Glutamatergic neuron (in vitro differentiated cells): ENCODE measurements at places on chromosomes 16 and 17.

- peak; percentile 61 for DNase-seq
Observed at GRCh38 chr16:84925092-84925772, 86.1 kb downstream of the ZDHHC7 start.

- DNase-seq, result no peak
Observed at GRCh38 chr17:42985225-42985624, 4.9 kb downstream of the RUNDC1 start.

- DNase-seq, result no peak
Observed at GRCh38 chr16:86322806-86323205, 187.5 kb upstream of the FOXF1 start.

GRCh38 chr16:24234737-24235136 lies 21.4 kb upstream of the CACNG3 start:
- no peak for DNase-seq

DNA sequence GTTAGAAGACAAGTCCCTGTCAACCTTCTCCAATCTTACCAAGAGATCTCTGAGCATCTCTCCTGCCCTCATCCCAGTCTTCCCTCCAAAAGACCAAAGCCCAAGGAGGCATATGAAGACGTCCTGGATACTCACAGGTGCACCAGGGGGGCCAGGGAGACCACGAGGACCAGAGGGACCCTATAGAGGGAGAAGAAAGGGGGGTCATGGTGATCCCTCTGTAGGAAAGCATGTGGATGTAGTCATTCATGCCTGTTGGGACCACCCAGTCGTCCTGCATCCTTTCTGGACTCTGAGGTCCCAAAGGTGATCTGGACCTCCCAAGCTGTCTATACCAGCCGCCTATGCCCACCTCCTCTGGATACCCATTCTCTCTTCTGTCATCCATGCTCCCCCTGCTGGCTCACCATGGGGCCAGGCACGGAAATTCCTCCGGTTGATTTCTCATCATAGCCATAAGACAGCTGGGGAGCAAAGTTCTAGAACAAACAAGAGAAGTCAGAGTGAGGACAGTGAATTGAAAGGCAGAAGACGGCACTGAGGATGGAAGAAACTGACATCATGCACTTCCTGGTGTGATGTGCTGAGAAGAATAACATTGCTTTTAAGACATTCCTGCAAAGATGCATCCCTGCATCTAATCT lies 3.3 kb downstream of the COL1A1 start:
- DNase-seq, result peak; percentile 79

GRCh38 chr16:8892101-8892575 lies 10.0 kb downstream of the LITAFD start:
- DNase-seq, result no peak

GRCh38 chr17:21283482-21284318 lies 811 bp upstream of the MAP2K3 start:
- DNase-seq, result peak; percentile 66

- DNase-seq, result no peak
Observed at GRCh38 chr16:56607109-56607618, 1.2 kb upstream of the MT2A start.

- peak; percentile 73 for DNase-seq
Observed at GRCh38 chr16:85327731-85328675, 215.7 kb upstream of the CIBAR2 start.

- DNase-seq, result no peak
Observed at GRCh38 chr17:45976755-45977505, 22.1 kb upstream of the STH start.

- DNase-seq, result no peak
Observed at GRCh38 chr16:22946433-22946832, 132.5 kb downstream of the HS3ST2 start.

DNA sequence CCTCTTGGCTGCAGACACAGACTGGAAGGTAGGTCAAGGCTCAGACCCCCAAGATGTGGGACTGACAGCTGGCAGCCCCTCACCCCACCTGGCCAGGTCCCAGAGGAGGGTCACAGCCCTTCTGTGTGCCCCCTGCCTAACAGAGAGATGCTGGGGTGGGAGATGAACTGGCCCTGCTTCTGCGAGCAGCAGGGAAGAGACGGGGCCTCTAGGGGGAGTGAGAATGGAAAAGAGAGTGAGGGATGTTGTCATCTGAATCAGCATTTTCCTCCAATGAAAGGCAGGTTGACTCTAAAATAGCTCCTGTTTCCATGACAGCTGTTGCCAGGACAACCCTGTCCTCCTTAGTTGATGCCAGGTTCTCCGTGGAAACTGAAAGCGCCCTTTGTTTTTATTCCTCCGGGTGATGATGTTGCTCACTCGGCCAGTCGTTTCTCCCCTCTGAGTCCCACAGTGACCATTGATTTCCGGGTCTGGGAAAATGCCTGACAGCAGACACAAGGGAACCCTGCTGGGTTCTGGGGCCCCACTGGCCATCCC lies 4.9 kb upstream of the NDRG4 start:
- DNase-seq, result peak; percentile 87

GRCh38 chr16:87054856-87055255 lies 262.3 kb downstream of the C16orf95 start:
- no peak for DNase-seq

DNA sequence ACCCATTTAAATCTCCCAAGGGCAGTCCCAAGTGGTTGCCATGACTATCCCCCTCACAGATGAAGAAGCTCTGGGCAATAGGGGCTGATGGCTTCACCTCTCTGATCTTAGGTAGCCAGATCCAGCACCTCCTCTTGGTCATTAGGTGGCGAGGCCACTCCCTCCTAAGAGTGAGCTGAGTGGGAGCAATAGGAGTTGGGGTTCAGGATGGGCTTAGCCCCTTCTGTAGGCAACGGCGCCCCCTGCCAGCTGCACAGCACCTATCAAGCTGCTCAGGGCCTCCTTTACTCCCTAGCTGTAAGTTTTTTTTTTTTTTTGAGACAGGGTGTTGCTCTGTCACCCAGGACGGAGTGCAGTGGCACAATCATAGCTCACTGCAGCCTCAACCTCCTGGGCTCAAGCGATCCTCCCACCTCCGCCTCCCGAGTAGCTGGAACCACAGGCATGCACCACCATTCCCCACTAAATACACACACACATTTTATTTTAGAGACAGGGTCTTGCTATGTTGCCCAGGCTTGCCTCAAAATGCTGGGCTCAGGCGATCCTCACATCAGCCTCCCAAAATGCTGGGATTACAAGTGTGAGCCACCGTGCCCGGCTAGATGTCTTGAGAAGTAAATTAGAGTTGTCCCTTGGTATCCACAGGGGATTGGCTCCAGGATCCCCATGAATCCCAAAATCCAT lies 3.5 kb upstream of the RRAD start:
- no peak for DNase-seq

GRCh38 chr16:5526826-5527225 lies 429.2 kb upstream of the EEF2KMT start:
- no peak for DNase-seq

DNA sequence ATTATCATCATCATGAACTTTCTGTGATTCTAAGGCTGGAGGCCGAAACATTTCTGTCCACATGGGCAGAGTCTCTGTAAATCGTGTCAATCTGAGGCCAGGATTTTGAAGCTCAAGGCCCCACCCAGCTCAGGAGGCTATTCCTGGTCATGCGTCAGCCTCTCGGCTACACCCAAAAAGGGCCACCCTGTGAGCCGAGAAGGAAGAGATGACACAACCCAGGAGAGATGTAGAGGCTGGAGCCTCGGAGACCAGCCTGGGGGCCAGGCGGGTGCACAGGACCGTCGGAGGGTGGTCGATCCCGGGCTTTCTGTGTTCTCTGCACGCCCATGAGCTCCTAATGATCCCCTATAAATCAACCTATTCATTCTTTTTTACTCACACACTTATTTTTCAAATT lies 1.1 kb upstream of the CACNG1 start:
- DNase-seq, result no peak

- no peak for DNase-seq
Observed at GRCh38 chr17:50834429-50835300, 721 bp upstream of the WFIKKN2 start.

DNA sequence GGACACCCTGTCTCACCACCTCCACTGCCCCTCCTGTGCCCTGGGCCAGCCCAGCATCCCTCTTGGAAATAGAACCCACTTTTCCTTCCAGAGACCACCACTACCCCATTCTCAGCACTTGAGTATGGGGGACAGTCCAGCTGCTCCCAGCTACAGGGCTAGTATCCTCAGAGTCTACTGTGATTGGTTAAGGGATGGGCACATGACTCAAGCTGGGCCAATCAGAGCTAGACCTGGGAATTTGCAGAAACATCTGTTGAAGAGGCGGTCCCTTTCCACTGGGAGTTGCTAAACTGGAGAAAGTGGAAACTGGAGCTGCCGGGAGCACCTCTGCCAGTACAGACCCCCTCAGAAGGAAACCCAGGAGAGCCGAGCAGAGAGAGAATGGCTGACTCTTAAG lies 156.6 kb downstream of the GSG1L start:
- DNase-seq, result no peak

DNA sequence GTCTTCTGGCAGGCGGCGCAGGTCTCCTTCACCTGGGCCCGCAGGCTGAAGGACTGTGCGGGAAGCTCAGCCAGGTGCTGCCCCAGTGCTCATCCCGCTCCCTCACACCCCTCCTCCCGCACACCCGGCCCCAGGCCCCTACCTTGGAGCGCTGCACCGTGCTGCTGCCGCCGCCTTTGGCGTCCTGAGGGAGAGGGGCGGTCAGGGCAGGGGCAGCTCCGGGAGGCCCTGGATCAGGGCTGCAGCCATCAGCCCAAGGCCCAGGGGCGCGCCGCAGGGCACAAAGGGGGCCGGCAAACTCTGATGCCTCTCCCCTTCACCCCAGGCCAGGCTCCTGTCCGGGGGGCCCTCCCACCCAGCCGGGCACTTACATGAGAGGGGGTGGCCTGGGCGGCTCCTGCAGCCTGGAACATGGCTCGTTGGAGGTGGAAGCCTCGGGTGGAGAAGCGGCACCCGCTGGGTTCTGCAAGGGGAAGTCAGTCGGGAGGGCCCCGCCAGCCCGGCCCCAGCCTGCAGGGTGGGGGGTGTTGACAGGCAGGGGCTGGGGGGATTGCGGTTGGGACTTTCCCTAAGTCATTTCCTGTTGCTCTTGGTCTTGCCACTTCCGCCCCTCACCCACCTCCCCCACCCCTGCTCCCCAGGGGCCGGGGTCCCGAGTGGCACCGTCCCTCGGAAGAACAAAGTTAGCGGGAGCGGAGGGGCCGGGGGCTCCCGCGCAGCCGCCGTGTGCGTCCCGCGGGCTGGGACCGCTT lies 863 bp downstream of the LIMD2 start:
- peak; percentile 79 for DNase-seq

- DNase-seq, result peak; percentile 98
Observed at GRCh38 chr16:2003827-2004641, 5.6 kb downstream of the ZNF598 start.

DNA sequence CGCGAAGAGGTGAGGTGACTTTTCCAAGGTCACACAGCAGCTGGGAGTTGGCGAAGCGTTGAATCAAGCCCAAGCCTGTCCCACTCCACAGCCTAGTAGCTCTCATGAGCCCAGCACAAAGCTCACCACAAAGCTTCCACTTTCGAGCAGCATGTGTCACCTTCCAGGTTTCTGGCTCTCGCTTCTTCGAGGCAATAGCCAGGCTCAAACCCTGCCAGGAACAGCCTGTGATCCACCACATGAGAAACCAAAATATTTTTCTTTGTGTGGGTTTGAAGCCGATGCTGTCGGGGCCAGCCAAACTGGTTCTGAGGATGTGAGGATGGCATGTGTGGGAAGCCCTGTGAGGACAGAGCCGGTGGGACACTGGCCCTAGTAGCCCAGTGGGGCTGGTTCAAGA lies 68.1 kb downstream of the COG7 start:
- DNase-seq, result no peak

GRCh38 chr17:63827002-63827800 lies at the start of the genes FTSJ3 and PSMC5:
Gene FTSJ3 (minus strand): TSS chr17:63827663. CDS start chr17:63826902, 761 bp downstream.
Gene PSMC5 (plus strand): TSS chr17:63827431. CDS start chr17:63827491, 60 bp downstream.
- peak; percentile 93 for DNase-seq

- no peak for DNase-seq
Observed at GRCh38 chr17:46154151-46154816, 38.9 kb downstream of the KANSL1 start.

DNA sequence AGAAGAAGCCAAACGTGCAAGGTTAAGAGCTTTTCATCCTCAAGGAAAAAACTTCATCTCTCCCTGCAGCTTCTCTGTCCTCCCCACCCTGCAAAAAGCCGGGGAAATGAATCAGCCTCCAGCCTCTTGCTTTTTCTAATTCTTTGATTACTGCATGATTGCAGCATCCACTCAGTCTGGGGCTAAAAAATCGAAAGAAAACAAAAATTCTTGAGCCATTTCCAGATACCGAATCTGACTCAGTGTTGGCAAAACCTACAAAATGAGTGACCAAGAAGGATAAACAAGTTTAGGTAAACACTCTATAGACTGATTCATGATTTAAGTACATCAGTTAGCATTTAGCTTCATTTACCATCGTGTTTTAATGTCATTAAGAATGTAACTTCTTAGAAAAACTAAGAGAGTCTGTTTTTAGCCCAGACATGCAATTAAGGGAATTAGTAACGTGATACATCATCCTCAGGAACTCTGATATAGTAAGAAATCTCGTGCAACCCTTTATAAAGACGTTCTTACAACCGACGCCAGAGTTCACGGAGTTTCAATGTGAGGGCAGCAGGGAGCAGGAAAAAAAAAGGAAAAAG lies 287.3 kb upstream of the FOXF1 start:
- no peak for DNase-seq

GRCh38 chr16:56330476-56330875 lies 94.9 kb downstream of the AMFR start:
- DNase-seq, result no peak

GRCh38 chr16:89765292-89765830 lies 44.0 kb downstream of the ZNF276 start:
- no peak for DNase-seq

GRCh38 chr16:28839899-28840298 lies 6.2 kb downstream of the TUFM start:
- DNase-seq, result no peak

- DNase-seq, result no peak
Observed at GRCh38 chr16:86251682-86252081, 258.6 kb upstream of the FOXF1 start.

- no peak for DNase-seq
Observed at GRCh38 chr17:62687997-62688396, 60.5 kb downstream of the MRC2 start.

DNA sequence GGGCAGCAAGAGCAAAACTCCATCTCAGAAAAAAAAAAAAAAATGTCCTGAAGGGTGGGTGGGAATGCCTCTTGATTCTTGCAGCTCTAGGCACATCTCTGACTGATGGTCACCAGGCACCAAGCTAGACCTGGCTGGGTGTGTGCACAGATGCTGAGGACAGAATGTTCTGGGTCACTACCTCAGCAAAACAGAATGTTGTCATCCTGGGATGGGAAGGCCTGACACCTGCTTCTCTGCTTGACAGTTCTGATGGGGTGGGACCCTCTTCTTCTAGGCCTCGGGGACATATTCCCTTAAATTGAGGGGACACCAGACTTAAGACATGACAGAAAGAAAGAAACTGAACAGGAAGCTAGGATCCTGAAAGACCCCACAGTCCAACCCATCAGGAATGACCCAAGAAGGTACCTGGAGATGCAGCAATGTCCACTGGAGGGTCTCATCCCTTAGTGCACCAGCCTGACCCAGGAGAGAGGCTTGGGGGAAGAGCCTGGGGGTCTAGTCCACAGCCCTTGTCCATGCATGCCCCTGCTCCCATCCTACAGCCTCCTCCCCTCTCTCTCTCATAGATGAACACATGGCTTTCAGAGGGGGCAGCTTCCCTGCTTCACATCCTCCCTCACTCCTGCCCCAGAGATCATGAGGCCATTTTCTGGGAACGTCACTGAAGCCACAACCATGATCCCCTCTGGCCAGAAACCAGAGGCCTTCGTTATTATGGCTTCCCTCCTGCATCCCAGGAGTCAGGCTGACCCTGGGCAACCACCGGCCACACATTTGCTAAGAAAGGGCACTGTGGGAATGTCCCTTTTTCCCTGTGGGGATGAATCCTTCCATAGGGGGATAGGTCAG lies 3.8 kb upstream of the STAT5B start:
- no peak for DNase-seq
